ENCODE measurements at places on chromosomes 5 and 9.
A peak's percentile ranks its signal among the peaks of the same experiment; 100 is the strongest.

DNA sequence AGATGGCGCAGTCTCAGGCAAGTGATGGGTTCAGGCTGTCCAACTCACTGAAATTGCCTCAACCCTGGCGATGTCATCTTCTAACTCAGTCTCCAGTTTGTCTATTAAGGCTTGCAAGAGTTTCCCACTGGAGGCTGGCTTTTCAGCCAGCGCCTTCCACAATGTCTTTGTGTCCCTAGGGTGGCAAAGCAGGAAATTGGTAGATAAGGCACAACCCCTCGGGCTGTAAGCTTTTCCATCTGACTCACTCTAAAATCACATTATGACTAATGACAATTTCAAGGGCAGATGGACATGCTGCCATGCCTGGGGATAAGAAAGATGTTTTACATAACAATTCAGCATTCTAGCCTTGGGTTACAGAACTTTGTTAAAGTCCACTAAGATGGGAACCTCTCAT, 61.9 kb downstream of the MROH2B start:
- DNase-seq = no peak

DNA sequence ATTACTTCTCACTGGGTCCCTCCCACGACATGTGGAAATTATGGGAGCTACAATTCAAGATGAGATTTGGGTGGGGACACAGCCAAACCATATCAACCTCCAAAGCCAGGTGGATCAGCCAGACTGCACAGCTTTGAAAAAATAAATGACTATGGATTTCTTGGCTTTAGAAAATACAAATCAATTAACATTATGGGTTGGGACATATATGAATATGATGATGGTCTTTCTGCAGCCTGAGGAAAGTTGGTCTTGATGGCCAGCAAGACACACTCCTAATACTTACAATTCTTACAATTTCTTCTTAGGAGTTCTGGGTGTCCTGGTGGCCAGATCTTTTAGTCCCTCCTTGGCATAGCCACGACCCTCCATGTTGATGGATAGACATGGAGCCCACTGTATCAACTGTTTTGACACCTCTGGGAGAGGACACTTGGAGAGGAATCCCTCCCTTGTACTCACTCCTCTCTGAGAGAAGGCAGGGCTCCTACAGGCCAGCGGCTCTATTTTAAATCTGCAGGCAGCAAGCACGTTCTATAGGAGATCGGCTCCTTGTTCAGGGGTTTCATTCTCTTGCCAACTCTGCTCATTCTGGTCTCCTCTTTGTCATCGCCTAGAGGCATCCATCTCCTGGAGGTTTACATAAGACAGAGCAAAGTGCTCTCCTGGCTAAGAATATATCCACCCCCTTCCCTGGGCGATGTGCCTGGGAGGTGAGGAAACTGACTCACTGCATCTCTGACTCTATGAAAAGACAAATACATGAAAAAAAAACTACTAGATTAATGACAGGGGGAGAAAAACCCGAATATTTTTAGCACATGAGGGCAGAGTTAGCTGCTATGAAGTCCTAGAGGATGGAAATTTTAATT, 145.9 kb downstream of the CARTPT start:
- DNase-seq = peak; percentile 44

- no peak for DNase-seq
Observed at GRCh38 chr5:133819977-133820471, 148.4 kb downstream of the C5orf15 start.

GRCh38 chr5:93635991-93636390, 53.0 kb downstream of the NR2F1 start:
- no peak for DNase-seq

GRCh38 chr5:159427180-159428012, 97.1 kb upstream of the IL12B start:
- DNase-seq = no peak

DNA sequence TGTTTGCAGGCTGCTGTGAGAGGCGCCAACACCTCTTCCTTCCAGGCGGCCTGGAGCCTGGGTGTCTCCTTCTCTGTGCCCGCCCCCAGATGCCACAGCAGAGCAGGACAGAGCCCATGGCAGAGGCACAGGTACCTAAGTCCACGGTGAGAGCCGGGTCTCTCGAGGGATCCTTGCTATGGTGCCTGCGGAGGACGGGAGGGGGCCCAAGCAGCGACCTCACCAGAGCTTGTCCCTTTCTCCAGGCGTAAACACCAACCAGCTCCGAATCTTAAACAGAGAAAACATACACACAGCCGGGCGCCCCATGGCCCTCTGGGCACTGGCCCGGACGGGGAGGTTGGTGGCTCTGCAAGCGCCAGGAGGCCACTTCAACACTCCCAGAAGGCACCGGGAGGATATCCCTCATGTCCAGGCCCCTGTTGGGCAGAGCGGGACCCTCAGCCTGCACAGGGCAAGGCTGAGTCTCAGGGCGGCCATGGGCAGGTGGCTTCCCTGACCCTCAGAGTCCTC, 11.8 kb downstream of the CCDC187 start:
- no peak for DNase-seq

- peak; percentile 44 for DNase-seq
Observed at GRCh38 chr5:149381986-149382338, 2.9 kb upstream of the IL17B start.

All from nucleus accumbens (tissue), 56 donors.